Pons (tissue), 1 donor: ENCODE measurements at places on chromosomes 2 and 18.

DNA sequence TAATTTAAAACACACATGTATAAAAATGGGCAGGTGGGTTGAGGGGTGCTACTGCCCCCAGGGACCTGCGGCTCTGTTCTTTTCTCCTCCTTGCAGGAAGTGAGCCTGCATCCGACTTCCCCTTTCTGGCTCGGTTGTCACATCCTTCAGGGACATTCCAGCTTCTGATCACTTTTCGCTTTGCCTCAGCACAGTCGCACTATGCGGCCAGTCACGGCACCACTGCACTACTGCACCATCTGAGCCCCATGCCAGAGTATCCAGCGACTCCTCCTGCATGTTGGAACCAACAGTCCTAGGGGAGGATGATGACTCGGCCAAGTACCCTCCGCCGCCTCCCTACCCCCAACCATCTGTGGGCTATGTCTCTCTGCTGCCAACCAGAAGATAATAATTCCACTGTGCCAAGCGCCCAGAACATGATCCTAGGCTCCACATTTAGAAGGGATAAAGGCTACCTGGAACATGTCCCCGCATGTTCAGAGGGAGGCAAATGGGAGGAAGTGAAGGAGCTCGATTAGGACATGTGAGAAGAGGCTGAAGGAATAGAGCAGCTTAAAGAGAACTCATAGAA, 17.6 kb downstream of the CDC42EP3 start:
- peak; percentile 72 for DNase-seq

DNA sequence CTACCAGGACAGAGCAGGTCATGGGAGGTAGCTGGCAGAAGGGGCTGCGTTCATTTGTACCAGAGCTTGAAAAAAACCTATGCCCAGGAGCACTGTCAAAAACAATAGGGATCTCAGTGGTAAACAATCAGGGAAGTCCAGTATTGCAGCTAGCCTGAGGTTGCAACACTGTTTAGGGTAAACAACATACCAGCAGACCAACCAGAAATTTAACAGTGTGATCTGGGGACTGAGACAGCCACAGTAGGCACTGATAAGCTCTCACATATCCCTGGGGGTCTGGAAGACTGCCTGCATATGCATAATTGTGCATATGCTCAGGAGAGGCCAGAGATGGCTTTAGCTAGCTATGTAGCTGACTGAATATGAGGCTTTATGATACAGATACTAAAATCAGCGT, 12.0 kb upstream of the ZCCHC2 start:
- DNase-seq = no peak

DNA sequence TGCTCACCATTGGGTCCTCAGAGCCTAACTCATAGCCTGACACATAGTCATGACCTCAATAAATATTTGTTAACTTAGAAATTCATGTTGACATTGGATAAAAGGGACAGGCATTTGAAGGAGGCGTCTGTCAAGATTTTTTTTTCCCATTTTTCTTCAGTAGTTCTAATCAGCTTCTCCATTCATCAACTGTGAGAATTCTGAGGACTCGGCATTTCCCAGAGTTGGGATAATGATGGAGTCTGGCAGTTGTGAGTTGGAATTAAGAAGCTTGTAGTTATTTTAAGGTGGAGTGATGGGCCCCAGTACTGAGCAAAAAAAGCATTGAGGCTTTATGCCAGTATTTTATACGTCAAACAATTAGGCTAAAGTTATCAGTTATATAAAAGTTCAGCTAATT, 4.6 kb downstream of the SPATS2L start:
- DNase-seq = no peak

DNA sequence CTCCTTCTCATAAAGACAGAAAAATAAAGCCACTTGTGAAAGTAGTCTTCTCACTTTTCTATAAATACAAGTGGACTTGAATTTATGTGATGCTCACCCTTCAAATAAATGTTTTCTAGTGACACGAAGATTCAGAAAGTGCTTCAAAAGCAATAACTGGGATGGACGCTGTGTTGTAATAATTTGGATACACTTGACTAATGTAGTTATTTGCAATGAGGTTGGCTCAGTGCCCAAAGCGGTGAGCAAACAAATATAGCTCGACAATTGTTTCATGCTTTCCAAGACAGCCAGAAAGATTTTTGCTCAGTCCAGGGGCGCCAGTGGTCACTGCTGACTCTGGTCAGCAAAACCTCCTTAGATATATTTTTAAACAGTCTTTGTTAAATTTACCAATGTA, 278.6 kb upstream of the KLHL14 start:
- no peak for DNase-seq

GRCh38 chr2:128450211-128451024, 131.8 kb upstream of the HS6ST1 start:
- DNase-seq = no peak

GRCh38 chr18:26002375-26002910, 88.0 kb downstream of the SS18 start:
- DNase-seq = no peak

GRCh38 chr2:110983133-110983532, 137.6 kb upstream of the BCL2L11 start:
- no peak for DNase-seq

DNA sequence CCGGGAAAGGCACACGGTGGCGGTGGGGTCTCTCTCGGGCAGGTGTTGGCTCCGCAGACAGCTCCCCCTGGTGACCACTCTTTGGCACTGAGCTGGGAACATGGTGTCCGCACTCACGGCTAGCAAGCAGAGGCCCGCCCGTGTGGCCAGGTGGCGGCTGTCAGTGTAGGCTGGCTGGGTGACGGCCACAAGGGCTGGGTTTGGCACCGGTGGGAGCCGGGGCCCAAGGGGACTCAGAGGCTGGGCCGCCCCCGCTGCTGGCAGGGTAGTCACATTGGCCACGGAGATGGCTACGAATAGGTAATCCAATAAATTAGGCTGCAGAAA, 1071.7 kb downstream of the RPIA start:
- no peak for DNase-seq

DNA sequence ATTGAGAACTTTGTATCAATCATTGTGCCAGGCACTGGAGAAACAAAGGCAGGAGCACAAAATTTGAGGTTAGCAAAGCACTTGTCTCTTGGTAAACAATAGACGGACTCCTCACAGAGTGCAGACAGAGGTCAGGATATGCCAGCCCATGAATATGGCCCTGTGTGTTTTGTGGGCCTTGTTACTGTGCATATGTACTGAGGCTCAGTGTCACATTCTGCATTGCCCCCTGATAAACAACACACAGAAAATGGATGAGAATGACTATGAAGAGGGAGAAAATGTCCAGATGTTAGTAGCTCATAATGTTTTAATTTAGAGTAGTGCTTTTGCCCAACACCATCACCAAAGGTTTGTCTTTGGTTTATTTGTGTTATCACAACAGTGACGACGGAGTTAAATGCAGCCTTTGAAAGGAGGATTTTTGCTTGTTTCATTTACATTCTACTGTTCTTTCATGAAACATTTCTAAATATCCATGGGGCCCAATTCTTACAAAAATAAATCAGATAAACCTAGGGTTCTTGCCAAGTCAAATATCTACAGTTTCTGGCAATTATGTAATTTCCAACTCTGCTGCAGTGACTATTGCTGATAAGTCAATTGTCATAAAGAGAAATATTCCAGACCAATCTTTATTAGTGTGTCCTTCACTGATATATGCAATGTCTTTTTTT, 14.6 kb upstream of the NT5C1B start:
- no peak for DNase-seq

DNA sequence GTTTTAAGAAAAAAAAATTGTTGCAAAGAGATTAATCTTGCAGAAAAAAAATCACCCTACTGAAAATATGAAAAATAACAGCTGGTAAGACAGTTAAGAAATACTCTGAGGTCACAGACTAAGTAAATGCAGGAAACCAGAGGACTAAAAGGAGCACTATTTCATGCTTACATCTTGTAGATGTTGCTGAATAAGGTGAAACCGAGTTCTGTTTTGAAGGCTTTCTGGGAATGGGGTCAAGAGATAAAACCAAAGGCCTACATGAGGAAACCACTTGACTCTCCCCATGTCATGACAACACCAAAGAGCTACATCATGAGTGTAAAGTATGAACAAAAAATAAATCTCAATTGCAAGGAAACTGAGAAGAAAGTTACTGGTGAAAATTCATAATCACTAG, 197.6 kb downstream of the LRP1B start:
- DNase-seq = no peak

DNA sequence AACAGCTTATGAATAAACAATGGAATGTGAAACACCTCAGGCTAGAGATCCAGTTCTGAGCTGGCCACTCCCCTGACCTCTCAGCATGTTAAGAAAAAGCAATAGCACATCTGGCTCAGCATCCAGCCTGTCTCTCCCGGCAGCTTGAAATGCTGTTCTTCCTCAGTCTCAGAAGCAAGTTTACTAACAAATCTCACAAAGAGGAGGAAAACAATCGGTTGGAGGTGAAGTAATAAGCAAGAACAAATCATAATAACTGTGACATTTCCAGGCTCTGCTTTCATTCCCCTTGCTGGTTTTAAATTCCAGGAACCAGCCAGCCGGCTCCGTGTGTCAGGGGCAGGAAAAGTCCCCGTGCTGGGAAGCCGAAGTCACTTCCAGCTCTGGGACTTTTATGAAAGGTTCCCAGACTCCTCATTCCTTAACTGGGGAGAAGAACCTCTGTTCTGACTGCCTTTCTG, 133.9 kb upstream of the ARL4C start:
- DNase-seq = no peak

- DNase-seq = no peak
Observed at GRCh38 chr2:48756289-48756688, 765 bp upstream of the LHCGR start.

DNA sequence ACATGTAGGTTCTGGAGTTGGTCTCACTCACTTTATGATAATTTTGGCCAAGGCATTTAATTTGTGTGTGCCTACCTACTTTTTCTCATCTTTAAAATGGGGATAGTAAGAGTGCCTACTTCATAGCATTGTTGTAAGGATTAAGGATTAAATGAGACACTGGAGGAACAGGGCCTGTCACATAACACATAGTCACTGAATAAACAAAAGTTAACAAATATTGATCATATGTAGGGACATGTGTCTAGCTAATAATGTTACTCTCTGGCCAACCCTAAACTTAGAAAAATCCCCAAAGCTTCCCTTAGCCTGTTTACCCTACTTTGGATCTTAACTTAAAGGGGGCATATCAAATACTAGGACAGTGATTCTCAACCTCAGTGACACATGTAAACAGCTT, 169.9 kb downstream of the MYO1B start:
- no peak for DNase-seq

DNA sequence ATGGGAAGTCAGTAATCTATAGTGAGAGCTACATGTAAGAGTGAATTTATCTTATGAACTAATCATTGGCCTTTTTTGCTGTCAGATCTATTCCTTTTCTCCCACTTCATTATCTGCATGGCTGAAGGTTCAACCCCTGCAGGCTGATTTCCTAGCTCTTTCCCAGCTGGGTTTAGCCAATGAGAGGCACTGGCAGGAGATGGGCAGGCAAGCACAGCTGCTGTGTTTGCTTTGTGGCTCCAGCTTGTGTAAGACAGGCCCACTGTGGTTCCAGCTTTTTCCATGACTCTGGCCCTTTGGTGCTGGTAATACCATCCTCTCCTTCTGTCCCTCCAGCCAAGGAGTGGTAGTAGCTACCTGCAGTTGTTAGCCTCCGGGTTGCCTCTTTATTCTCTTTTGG, 248.8 kb downstream of the PLCL1 start:
- peak; percentile 56 for DNase-seq

- no peak for DNase-seq
Observed at GRCh38 chr2:113105047-113105785, 22.2 kb upstream of the IL1RN start.

DNA sequence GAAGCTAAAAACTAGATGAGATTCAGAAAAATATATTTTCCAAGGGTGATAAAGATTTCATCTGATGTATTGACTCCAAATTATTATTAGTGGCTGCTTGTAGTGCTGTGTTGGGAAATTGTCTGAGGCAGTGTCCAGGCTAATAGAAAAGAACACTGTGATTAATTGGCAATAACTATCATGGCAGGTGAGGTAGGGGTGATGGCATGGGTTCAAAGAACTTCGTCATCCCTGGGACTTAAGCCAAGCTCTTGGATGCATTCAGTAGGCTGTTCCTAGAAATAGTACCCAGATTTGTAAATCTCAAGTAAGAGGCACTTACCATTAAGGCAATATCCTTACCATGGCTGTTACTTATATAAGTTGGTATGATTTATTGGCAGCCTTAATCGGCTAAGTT, 13.2 kb upstream of the RAPGEF4 start:
- no peak for DNase-seq

DNA sequence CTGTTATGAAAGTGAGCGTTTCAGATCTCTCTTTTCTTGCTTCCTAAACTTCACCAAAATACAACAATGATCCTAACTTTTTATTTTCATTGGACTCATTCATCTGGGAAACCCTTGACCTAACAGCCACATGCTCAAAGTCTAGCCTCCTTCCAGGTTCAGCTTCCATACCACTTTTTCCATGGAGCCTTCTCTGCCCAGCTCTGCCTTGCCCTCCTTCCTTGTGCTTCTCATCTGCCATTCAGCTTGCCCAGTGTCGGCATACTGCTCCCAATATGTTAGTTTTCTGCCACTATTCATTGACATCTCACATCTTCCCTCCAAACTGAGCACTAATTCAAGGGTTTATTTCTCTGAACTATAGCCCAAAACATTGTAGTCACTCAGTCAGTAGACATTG, 214.7 kb downstream of the RAD51AP2 start:
- DNase-seq = no peak

DNA sequence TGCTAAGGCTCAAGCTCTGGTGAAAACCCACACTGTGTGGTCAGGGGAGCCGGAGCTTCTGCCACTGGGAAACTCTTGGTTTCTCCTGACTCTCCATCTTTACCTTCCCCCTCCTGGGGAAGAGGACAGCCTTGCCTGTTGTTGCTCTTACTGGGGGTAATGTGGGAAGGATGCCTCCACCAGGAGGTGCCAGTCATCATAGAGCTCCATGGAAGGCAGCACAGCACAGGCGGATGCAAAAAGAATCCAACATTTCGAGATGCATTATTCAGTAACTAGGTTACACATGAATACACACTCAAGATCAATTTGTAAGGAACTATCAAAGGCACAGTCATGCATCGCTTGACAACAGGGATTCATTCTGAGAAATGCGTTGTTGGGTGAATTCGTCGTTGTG, 322.6 kb downstream of the AFF3 start:
- peak; percentile 12 for DNase-seq

DNA sequence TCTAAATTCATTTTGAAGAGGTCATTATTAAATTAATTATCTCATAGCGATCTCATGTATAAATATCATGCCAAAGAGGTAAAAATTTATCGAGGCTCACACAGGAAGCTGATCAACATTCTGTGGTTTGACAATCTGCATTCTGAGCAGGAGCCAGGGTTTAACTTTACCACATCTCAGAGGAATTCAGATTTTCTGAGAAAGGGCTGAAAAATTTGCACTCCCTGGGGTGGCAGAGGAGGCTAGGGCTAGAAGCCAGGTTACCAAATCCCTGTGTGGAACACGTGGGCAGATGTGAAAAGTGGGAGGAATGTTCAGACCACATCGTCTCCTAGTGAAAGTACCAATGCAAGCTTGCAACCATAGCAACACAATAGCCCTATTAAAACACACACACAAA, 63.5 kb upstream of the CTLA4 start:
- no peak for DNase-seq
